ENCODE measurements at places on chromosomes 11 and 22.
A peak's percentile ranks its signal among the peaks of the same experiment; 100 is the strongest.

DNA sequence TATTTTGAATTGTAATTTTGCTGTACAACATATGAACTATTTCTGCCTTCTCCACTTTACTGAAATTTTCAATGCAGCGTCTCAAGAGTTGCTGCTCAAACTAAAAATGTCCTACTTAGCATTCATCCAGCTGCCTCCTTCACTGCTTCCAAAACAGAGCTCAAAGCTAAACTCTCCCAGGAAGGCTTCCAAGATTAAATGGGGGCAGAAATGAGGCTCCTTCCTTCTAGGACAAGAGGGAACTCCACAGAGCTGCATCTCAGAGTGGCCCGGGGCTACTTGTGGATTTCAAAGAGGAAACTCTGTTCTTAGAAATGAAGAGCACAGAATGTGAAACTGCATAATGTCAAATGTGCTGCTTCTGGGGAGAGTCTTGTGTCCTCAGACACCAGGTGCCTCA lies 295.9 kb upstream of the NCAM1 start:
- no peak for DNase-seq
- H3K4me1 ChIP-seq, result no peaks in the 10 kb centered on the region
- H3K4me3 ChIP-seq, result no peak overlapping the region
- H3K36me3 ChIP-seq, result no peaks in the 10 kb centered on the region

DNA sequence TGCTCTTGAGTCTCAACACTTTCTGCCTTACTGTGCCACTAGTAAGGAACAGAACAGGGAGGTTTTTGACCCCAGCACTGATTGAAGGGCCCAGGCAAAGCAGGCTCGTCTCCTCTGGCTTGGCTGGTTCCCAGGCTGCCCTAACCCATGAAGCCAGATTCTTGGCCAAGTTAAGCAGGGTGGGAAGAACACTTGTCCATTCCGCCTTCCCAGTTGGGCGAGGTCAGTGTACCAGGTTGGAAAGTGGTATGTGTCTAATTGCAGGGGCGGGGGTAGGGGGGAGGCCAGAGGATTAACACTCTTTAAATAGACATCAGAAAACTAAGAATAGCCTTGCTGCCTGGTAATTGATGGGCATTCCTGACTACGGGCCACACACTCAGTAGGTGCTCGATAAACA lies 14.4 kb downstream of the TIMP3 start:
- H3K4me3 ChIP-seq, result no peak overlapping the region
- no peaks in the 10 kb centered on the region for H3K4me1 ChIP-seq
- H3K27ac ChIP-seq, result no peak overlapping the region
- H3K36me3 ChIP-seq, result no peaks in the 10 kb centered on the region

DNA sequence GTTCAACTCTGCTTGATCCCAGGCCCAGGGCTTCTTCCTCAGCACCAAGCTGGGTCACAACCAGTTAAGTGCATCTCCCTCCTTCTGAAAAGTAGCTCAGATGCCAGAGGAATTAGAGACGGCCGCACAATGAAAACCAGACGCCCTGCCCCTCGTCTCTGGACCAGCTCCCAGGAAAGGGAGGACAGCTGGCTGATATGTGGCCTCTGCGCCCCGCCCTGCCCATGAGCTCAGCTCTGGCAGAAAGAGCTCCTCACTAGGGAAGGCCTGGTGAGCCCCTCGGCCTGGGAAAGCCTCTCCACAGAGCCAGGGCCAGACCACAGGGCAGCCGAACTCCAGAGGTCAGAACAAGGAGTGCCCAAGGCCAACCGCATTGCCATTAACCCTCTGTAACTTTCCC lies 18.1 kb upstream of the SCGB1A1 start:
- no peak for DNase-seq
- H3K27me3 ChIP-seq, result no peaks in the 10 kb centered on the region
- no peaks in the 10 kb centered on the region for H3K4me1 ChIP-seq
- H3K4me3 ChIP-seq, result no peak overlapping the region
- H3K27ac ChIP-seq, result no peak overlapping the region

GRCh38 chr11:119367661-119368120 lies 13.8 kb downstream of the USP2 start:
- H3K36me3 ChIP-seq, result no peaks in the 10 kb centered on the region
- H3K27me3 ChIP-seq, result peaks cover 31% of the 10 kb centered on the region
- no peak overlapping the region for H3K27ac ChIP-seq
- peaks cover 10% of the 10 kb centered on the region for H3K4me1 ChIP-seq
- H3K4me3 ChIP-seq, result no peak overlapping the region
- DNase-seq, result no peak

DNA sequence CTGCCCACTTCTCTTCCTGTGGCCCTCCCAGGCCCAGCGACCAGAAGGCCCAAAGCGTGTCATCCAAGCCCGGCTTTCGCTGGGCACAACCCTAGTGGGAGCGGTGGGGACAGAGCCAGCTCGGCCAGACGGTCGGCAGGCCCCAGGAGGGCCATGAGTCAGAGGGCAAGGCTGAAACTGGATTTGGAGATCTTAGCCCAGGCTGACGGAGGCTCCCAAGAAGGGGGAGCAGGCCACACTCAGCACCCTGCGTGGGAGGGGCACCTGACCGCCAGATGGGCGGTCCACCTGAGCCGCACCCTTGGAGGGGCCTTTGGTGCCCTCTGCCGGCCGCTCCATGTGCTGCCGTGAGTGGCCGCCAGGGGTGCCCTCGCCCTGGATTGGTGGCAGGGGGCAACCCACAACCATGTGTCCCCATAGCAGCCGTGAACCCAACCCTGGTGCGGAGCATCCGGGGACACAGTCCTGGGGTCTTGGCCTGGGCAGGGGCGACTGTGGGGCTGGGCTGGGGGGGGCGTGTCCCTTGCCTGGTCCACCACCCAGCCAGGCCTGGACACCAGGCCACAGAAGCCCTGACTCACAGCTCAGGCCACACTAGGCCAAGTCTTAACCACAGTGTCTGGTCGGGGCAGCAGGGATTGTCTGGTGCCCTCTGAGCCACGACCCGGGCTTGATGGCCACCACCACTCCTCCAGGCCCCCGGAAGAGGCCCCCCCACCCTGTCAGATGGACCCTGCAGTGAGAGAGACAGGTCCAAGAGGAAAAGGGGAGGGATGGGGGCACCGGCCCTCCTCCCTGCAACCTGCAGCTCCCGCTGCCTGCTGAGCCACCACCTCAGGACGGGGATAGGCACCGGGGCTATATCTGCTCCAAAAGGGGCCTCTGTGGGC lies 19.2 kb upstream of the TALDO1 start:
- no peak overlapping the region for H3K4me3 ChIP-seq
- no peak overlapping the region for H3K27ac ChIP-seq
- peak; percentile 74 for DNase-seq
- no peaks in the 10 kb centered on the region for H3K36me3 ChIP-seq

- H3K27ac ChIP-seq, result peak overlapping the region; percentile 84
- DNase-seq, result no peak
- no peaks in the 10 kb centered on the region for H3K36me3 ChIP-seq
- no peak overlapping the region for H3K4me3 ChIP-seq
- peaks cover 66% of the 10 kb centered on the region for H3K4me1 ChIP-seq
Measured at GRCh38 chr22:26709617-26710390, 52.4 kb downstream of the MIAT start.

DNA sequence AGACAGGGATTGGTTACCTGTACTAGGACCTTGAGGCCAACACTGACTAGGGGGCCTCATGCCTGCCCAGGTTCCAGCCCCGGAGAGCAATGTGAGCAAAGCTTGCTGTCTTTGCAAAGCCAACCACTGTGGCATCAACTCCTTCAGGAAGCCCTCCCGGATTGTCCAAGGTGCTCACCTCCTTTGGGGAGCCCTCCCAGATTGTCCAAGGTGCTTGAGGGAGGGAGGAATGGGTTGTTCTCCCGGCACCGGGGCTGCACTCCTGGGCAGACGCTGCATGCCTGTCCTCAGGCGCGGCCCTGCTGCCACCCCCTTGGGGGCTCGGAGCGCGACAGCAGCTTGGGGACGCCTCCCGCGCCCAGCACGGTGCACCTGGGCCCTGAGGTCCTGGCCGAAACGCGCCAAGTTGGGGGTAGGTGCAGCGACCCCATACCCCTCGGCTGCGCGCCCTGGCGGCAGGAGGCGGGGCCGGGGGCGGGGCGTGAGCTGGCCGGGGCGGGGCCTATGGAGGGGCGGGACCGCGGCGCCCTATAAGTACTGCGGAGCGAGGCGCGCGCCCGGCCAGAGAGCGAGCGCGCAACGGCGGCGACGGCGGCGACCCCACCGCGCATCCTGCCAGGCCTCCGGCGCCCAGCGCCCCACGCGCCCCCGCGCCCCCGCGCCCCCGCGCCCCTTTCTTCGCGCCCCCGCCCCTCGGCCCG lies at the start of gene CD81:
TSS of gene CD81 (plus strand) at position 560 of the 701 bp plus-strand sequence. CDS start 240 bp downstream, outside the sequence.
- H3K27ac ChIP-seq, result no peak within 1 kb of the TSS
- H3K27me3 ChIP-seq, result peaks cover 86% of the 10 kb centered on the region
- H3K4me1 ChIP-seq, result no peaks in the 10 kb centered on the region
- no peak for DNase-seq
- H3K36me3 ChIP-seq, result no peaks in the 10 kb centered on the region
- no peak within 1 kb of the TSS for H3K4me3 ChIP-seq

GRCh38 chr11:72085621-72086351 lies 5.1 kb downstream of the LRRC51 start:
- H3K4me3 ChIP-seq, result no peak overlapping the region
- H3K27ac ChIP-seq, result no peak overlapping the region
- no peak for DNase-seq

DNA sequence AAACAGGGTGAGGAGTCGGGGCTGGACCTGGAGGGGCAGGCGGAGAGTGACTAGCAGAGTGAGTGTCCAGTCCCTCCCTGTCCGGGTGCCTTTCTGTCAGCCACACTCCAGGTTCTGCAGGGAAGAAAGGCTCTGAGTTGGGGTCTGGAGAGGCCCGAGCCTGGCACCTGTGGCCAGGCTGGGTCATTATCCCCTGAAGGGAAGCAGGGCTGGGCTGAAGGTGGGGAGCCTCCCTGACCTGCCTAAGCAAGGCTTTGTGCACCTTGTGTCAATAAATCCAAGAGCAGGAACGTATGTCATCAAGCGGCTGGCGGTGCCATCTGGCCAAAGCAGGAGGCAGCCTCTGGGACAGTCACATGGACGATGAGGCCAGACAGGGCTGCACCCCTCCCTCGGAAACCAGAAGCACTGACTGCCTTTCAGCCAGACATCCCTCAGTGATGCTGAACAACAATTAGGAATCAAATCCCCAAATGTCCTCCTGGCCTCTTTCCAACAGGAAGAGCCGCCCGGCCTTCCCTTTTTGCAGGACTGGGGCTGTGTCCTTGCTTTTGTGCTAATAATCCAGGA lies 73.9 kb upstream of the FGF3 start:
- peaks cover 92% of the 10 kb centered on the region for H3K27me3 ChIP-seq
- no peak overlapping the region for H3K4me3 ChIP-seq
- DNase-seq, result no peak
- no peaks in the 10 kb centered on the region for H3K4me1 ChIP-seq
- H3K27ac ChIP-seq, result no peak overlapping the region

DNA sequence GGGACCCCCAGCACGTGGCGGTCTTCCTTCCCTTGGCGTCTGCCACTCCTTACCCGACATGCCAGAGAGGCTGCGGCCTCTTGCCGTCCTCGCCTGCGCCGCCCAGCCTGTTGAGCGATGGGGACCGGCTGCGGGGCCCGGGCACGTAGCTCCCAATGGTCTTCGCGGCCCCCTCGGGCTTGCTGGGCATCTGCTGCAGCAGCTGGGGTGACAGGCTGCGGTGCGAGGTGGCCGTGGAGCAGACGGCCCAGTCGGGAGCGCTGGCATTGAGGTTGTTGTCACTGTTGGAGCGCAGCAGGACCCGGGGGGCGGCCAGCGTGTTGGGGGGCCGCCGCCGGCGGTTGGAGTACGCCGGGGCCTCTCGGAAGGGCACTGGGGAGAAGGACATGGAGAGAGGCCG lies 422.0 kb downstream of the CTTN start:
- H3K36me3 ChIP-seq, result no peaks in the 10 kb centered on the region
- no peaks in the 10 kb centered on the region for H3K4me1 ChIP-seq
- no peak overlapping the region for H3K4me3 ChIP-seq

- DNase-seq, result no peak
- peaks cover 4% of the 10 kb centered on the region for H3K4me1 ChIP-seq
- no peaks in the 10 kb centered on the region for H3K36me3 ChIP-seq
- no peak overlapping the region for H3K27ac ChIP-seq
- no peak overlapping the region for H3K4me3 ChIP-seq
- peaks cover 18% of the 10 kb centered on the region for H3K27me3 ChIP-seq
Measured at GRCh38 chr22:45280587-45280980, 4.2 kb upstream of the UPK3A start.

DNA sequence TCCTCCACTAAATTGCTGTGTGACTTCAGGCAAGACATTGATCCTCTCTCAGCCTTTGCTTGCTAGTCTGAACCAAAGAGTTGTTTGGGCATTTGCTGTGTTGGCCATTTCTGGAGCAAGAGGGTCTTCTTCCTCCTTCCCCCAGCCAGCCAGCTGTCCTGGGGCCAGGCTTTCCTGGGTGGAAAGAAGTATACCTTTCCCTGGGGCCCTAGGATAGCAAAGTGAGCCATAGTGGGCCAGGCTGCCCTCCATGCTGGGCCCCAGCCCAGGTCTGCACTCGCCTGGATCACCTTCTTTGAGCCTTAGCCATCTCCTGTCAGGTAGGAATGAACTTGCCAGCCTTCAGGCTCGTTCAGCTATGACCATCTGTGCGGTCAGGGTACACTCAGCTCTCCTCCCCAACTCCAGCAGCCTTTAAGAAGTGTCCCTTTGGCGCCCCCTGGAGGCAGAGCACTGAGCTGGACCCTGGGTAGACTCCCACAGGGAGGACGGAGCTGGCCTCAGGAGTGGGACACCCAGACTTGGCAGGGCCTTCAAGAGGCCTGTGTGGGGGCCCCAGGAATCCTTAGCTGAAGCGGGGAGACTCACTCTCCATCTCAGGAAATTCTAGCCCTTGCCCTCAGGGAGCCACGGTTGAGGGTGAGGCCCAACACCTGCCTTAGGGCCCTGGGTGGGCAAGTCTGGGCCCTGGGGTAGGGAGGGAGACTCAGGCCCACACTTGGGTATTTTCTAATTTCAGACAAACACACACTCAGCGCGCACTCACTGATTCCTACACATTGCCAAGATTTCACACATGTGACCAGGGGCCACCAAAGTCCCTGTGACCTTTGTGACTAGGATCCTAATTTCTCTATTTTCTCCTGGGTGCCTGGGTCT lies 35.6 kb upstream of the TPBGL start:
- no peak overlapping the region for H3K4me3 ChIP-seq
- no peak overlapping the region for H3K27ac ChIP-seq

GRCh38 chr11:69542314-69543168 lies 61.1 kb downstream of the LINC01488 start:
- H3K27me3 ChIP-seq, result peaks cover 34% of the 10 kb centered on the region
- H3K36me3 ChIP-seq, result no peaks in the 10 kb centered on the region
- no peak overlapping the region for H3K27ac ChIP-seq
- no peak for DNase-seq

GRCh38 chr11:117924631-117925170 lies 4.5 kb downstream of the TMPRSS13 start:
- no peak overlapping the region for H3K27ac ChIP-seq
- H3K4me3 ChIP-seq, result no peak overlapping the region
- H3K36me3 ChIP-seq, result no peaks in the 10 kb centered on the region
- H3K4me1 ChIP-seq, result no peaks in the 10 kb centered on the region
- no peak for DNase-seq

DNA sequence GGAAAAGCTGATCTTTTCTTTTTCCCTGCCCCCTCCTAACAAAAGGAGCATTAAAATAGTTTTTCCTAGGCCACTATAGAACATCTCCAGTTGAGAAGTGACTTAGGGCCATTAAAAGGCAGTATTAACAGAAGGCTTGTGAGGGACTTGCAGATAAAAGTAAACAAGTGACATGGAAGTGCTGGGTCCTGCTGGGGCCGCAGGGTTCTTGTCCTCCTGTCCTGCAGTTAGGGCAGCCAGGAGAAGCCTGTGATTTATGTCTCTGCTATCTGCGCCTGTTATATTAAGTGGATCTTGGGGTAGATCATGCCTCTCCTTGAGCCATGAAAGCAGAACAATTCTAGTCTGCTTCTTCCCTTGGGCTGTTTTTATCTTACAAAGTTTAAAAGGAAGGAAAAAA lies 271.4 kb upstream of the C11orf87 start:
- no peaks in the 10 kb centered on the region for H3K27me3 ChIP-seq
- H3K36me3 ChIP-seq, result no peaks in the 10 kb centered on the region
- peaks cover 14% of the 10 kb centered on the region for H3K4me1 ChIP-seq
- H3K27ac ChIP-seq, result no peak overlapping the region
